ENCODE measurements at places on chromosomes 6 and 20.

DNA sequence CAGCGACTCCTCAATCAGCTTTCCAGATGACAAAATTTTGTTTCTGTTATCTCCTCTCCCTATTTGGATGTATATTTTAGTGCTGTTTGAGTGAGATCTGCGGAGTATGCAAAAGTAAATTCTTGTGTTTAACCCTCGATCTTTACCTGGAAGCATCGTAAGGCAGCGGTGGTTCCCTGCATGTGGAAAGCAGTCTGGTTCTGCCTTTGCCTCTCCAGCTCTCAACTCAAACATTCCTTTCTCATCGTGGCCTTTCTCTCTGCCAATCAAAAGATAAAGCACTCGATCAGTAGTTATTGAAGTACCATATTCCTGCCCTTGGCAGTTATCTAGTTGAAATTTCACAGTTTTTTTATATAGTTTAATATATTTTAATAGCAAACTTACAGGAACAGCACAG lies 44.0 kb upstream of the BTN3A2 start:
- DNase-seq: no peak

- DNase-seq: no peak
Observed at GRCh38 chr6:26599591-26599990, 2.8 kb downstream of the ABT1 start.

DNA sequence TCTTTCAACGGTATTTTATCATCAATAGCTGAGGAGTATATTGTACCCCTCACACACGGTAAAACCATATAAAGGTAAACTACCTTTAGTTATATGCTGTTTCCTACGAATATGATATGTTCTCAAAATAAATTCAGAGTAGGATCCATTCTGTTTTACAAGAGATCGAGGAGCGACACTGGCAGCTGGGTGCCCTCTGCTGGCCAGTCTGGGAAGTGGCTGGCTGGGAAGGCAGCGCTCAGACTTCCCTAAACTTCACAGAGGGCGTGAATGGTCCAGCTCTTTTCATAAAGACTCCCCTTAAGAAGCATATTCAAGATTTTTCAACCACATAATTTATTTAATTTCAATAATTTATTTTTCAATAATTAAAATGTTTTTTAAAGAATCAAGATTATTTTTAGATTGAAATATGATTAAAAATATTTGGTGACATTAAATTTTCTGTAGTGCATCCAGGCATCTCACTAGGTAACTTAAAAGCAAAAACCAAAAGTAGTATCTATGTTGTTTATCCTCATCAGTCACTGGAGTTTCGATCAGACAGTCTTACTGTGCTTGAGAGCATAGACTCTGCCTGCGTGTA lies 187.5 kb upstream of the PDE10A start:
- peak; percentile 41 for DNase-seq

DNA sequence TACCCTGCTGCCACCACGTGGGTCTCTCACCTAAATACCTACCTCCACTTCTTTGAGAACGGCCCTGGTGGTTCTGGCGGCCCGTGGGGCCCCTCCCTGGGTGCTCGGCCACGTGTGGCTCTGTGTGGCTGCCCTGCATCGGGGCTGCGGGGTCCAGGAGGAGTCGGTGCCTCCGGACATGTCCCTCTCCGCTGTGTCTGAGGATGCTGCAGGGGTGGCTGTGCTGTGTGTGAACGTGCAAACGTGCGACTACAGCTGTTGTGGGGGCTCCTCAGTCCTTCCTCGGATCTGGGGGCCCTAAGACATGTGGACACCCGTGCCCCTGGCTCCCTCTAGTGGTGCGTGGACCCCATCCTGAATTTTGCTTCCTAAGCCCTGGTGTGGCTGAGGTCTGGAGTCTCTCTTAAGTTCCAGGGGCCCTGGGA lies 691.8 kb downstream of the QKI start:
- no peak for DNase-seq

DNA sequence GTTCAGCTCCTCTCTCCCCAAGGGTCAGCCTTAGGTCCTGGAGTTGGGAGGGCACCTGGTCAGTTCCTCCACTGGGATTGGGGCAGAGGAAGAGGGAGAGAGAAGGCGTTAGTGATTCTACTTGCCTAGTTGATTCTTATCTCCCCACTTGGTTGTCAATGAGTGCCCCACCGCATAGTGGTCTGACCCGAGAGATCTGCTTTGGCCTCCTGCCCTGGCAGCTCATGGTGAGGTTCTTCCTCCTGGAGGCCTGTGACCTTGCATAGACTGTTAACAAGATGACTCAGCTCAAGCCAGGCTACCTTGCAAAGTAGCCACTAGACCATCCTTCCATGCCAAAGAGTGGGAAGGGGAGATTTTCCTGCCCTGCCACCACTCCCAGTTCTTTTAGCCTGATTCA lies 160.6 kb downstream of the TMEM200A start:
- DNase-seq: no peak

- peak; percentile 75 for DNase-seq
Observed at GRCh38 chr6:134247231-134247833, 70.6 kb downstream of the SGK1 start.

DNA sequence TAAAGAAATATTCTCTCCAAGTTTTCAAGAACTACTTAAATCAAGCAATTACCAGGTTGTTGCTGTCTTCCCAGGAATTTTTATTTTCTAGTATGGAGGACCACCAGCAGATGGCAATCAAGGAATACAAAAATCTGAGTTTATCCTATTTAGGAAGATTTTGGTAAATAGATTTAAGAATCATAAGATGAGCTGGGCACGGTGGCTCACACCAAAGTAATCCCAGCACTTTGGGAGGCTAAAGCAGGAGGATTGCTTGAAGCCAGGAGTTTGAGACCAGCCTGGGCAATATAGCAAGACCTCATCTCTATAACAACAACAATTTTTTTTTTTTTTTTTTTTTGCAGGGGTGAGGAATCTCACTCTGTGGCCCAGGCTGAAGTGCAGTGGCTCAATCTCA lies 19.3 kb upstream of the SEC63 start:
- DNase-seq: no peak

DNA sequence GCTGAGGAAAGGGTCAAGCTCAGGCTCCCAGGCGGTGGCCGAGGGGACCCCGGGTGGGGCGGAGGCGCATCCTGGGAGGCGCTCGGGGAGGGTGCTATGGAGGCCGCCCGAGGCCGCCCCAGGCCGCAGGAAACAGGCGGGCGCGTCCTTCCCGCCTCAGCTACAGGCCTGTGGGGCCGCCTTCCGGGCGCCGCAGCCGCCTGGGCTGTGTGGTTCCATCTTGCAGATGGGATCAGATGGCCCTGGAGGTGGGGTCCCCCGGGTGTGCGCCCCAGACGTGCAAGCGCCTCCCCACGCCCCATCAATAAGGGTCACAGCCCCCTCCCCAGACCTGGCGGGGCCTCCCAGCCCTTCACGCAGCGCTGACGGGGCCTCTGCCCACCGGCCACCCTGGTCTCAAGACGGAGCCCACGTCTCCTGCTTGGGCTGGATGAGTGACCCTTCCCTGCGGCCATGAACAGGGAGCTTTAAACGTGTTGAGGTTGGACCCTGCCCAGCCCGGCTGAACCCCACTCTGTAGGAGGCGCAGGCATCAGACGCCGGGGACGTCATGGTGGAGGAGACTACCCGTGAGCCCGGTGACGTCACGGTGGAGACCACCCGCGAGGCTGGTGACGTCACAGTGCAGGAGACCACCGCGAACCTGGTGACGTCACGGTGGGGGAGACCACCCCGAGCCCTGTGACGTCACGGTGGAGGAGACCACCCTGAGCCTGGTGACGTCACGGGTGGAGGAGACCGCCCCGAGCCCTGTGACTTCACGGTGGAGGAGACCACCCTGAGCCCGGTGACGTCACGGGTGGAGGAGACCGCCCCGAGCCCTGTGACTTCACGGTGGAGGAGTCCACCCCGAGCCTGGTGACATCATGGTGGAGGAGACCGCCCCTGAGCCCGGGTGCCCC lies 267.0 kb downstream of the DLL1 start:
- DNase-seq: no peak

GRCh38 chr20:64069614-64070243 lies 6.7 kb downstream of the TCEA2 start:
- DNase-seq: no peak

DNA sequence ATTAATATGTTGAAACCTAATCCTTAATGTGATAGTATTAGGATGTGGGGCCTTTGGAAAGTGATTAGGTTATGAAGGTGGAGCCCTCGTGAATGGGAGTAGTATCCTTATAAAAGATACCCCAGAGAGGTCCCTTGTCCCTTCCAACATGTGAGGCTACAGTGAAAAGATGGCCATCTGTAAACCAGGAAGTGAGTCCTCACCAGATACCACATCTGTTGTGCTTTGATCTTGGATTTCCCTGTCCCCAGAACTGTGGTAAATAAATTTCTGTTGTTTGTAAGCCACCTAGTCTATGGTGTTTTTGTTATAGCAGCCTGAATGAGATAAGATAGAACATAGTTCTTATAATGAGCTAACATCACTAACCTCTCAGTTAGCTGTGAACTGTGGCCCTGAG lies 16.6 kb upstream of the CALHM6 start:
- no peak for DNase-seq

DNA sequence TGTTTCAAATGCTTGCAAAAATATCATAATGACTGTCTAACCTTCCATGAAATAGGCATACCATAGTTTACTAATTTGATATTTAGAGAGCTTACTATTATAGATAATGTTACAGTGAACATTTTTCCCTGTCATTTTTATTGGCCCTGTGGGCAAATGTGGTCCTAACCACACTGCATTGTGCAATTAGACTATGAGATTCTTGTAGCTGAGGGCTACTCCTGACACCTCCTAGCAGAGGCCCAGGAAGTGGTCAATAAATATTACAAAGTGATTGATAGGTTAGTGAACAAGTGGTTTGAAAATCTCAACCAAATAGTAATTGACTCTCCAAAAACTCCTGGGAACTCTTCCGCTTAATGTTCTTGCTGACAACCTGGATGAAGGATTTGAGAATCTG lies 160.5 kb upstream of the KCNG1 start:
- DNase-seq: no peak

DNA sequence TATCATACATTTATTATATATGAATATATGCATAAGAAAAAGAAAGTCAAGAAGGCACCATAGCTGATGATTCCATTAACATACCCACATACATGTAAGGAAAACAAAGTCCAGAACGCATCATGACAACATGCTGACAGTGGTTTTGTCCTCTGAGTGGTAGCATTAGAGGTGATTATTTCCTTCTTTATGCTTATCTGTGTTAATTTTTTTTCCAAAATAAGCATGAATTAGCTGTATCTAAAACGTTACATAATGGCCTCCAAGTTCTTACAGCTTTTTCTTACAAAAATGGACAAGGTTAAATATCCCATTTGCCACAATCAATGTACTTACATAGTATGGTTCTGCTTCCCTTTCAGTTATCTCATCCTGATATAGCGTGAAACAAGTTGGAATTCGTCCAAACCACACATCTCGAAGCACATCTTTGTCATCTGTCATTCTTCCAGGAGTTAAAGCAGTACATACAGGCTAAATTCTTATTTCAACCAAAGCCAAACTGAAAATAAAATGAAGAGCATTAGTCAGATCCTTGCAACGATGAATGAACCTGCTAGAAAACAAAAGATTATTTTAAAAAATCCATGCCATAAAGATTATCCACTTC lies 9.7 kb downstream of the ATG5 start:
- no peak for DNase-seq

DNA sequence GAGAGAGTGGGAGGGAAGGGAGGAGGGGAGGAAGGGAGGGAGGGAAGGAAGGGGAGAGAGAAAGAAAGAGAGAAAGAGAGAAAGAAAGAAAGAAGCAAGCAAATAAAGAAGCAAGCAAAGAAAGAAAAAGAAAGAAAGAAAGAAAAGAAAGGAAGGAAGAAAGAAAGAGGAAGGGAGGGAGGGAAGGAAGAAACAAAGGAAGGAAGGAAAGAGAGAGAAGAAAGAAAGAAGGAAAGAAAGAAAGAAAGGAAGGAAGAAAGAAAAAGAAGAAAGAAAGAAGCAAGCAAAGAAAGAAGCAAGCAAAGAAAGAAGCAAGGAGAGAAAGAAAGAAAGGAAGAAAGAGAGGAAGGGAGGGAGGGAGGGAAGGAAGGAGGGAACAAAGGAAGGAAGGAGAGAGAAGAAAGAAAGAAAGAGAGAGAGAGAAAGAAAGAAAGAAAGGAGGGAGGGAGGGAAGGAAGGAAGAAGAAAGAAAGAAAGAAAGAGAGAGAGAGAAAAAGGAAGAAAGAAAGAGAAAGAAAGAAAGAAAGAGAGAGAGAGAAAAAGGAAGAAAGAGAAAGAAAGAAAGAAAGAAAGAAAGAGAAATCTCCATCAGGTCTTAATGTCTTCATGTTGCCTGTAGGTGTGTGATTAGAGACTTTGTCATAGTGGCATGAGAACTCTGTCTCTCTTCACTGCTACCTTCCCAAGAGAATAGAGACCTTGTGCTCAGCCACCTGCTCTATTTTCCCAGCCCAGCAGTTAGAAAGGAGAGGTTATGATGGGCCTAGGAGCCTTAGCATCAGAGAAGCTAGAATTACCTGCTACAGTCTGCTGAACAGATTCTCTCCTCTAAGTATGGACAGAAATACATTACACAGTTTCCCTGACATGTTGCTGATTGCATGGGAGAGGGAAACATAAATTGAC lies 5.0 kb downstream of the SEMG1 start:
- no peak for DNase-seq

- DNase-seq: peak; percentile 55
Observed at GRCh38 chr6:136547336-136547735, 2.9 kb downstream of the MAP7 start.

Measured in inflammatory macrophage (primary cell).